ENCODE measurements at places on chromosomes 7 and 10. TPM values are rescaled to one million over a fixed set of nuclear protein-coding genes. Genes with fewer than 3 reads are reported as not detected.

Gene DENND11
- total RNA-seq, result 9.6 TPM

Gene ENO4
- total RNA-seq, result 0.34 TPM

Gene LIPF
- not detected for total RNA-seq

Gene COL26A1
- total RNA-seq, result not detected

Gene NME8
- total RNA-seq, result not detected

Gene TET1
- 3.0 TPM for total RNA-seq

Gene ATRNL1
- total RNA-seq, result 0.16 TPM

Gene MUC12
- total RNA-seq, result 0.34 TPM

Gene NKX1-2
- total RNA-seq, result not detected

Gene FANK1
- 8.5 TPM for total RNA-seq

Gene CADPS2
- total RNA-seq, result 11.8 TPM

Gene FGFBP3
- 0.47 TPM for total RNA-seq

Gene SFTPD
- total RNA-seq, result not detected

Gene SPDYE16
- under 0.01 TPM for total RNA-seq

Gene SLC13A1
- not detected for total RNA-seq

Gene PON1
- total RNA-seq, result not detected

Gene OR2A12
- total RNA-seq, result not detected

Gene RARRES2
- total RNA-seq, result 2.4 TPM

Gene OPN1SW
- total RNA-seq, result not detected
